ENCODE measurements at places on chromosomes 13 and 19.

GRCh38 chr13:64332048-64332447, 2898.1 kb downstream of the PCDH9 start:
- DNase-seq, result no peak

GRCh38 chr13:44440046-44440608, 66.5 kb downstream of the SERP2 start:
- DNase-seq, result no peak

DNA sequence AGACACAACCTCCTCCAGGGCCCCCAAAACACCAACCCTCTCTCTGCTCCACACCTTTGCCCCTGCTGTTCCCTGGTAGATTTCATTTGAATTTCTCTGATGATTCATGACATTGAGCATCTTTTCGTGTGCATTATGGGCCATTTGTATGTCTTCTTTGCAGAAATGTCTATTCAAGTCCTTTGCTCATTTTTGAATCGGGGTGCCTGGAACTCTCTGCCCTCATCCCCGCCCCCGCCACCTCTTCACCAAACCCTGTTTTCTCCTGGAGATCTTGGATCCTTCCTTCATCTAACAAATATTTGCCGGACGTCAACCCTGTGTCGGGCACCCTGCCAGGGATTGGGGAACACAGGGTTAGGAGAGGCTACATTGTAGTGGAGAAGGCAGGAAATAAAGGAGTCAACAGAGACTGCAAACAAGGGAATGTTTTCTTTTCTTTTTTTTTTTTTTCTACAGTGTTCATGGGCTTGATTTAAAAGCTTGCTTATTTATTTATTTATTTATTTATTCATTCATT, 25.5 kb upstream of the SLC1A5 start:
- no peak for DNase-seq

DNA sequence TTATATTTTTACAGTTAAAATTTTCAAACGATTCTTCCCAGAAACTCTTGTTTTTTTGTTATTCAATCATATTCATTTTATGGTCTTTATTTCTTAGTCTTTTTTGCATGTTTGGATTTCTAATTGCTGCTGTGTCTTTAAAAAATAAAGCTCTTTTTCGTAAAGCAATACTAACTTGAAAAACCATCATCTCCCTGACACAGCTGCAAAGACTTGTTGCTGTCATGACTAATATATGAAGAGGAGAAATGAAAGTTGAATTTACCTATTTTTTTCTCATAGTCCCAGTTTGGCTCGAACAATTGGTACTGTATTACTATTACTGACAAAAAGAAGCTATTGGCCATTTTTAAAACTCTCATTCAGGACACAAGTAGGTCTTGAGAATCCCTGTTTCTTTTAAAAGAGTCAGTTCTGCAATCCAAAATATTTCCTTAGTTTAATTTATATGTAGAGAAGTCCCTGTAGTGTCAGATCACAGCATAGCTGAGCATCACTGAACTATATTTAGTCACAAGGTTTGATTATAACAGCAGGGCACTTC, 12.1 kb upstream of the SPART start:
- DNase-seq, result no peak

DNA sequence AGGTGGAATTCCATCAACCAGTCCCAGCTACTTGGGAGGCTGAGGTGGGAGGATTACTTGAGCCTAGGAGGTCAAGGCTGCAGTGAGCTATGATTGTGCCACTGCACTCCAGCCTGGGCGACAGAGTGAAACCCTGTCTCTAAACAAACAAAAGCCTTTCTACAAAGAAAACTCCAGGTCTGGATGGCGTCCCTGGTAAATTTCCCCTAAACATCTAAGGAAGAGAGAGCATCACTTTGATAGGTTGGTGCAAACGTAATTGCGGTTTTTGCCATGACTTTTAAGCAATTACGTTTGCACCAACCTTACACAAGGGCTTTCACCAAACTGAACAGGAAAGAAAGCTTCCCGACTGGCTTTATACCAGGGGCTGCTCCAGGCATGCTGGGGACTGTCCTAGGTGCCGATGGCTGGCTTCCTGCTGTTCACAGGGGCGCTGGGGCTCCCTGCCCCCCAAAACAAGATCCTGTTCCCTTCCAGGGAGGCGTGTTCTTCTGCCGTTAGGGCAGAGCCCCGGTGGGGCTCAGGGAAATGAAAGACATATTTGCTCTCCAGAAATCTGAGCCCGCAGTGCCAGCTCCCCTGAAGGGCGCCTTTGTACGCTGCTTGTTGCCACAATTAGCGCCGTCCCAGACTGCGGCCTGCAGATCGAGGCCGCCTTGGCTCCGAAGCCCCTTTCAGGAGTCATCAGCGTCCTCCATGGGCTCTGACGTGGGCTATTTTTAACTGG, 38.7 kb upstream of the KLF2 start:
- DNase-seq, result no peak

DNA sequence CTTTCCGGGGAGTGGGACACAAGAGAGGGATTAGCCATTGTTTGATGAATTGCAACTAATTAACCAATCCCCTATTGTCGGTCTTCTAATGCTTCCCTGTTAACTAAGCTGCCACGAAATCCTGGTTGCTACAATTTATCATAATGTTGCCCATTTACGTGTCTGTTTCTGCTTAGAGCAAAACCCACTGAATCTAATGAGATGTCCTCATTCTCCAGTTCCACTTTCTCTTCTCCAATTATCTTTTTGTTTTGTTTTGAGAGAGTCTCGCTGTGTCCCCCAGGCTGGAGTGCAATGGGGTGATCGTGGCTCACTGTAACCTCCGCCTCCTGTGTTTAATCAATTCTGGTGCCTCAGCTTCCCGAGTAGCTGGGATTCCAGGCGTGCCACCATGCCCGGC, 5.2 kb upstream of the DPP9 start:
- DNase-seq, result no peak
